Hippocampal formation (tissue), 2 donors: ENCODE measurements at places on chromosomes 7 and 10.

GRCh38 chr7:95863-96260 is 96.5 kb upstream of the FAM20C start:
- no peak for DNase-seq

DNA sequence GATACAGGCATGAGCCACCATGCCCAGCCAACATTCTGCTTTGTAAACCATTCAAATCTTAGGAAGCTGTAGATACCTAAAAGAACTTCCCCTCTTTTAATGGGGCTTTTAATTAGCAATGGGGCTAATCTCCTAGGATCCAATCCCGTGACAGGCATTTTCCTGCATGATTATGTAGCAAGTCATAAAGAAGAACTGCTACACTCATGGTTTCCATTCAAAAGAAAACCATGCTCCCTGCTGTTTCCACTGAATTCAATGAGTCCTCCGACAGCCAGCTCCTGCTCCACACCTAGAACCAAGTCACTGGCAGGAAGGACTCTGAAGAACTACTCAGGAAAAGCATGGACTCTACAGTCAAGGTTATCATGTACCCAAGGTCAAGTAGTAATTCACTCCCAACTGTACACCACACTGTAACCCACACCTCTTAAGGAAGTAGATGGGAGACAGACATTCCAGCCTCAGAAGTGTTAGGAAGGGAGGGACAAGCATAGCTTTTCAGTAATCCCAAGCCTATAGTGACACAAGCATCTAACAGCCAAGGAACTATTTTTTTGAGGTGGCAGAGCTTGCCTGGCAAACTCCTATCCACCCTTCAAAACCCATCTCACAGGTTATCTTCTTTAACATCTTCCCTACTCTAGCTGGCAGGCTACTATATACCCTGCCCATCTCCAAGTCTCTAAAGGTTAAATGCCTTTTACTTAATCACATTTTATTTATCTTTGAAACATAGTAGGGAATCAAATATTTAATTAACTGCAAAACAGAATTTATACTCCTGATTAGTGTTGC is 47.5 kb downstream of the CTBP2 start:
- DNase-seq, result no peak

- DNase-seq, result no peak
Measured at GRCh38 chr7:125599387-125599786, 669.8 kb upstream of the POT1 start.

GRCh38 chr7:154425271-154425670 is 373.1 kb downstream of the DPP6 start:
- no peak for DNase-seq

DNA sequence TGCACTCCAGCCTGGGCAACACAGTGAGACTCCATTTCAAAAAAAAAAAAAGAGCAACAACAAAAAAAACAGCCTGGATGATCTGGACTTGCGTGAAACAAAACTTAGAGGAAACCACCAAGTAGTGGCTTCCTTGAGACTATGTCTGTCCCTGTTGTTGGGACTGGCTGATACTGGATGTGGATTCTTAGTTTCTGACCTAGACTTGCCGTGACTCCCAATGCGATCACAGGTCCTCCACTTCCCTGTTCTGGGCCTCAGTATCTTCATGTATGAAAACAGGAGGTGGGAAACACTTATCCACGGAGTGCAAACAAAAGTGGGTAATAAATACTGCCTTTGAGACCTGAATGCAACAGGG is 125.7 kb downstream of the PRPF18 start:
- DNase-seq, result no peak

DNA sequence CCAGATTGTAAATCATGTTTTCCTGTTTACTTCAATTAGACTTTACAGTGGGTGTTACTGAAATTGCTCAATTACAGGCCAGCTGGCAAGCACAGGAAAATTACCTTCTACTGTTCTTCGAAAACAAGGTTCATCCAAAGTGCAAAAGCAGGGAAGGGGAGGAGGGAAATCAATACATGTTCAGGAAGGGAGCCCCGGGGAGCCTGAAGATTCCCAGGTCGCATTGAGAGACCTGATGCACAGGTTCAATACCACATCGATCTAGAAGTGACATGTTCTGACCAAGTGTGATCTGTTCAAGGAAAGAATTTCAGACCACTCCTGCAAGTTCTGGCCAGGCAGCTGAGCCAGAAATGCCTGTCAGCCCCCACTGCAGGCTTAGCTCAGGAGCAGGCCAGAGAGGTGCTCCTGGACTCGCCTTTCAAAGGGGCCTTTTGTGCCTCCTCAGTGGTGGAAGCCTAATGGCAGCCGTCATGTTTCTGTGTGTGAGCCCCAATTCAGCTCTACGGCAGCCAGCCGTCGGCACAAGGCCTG is 35.9 kb downstream of the FAM53B start:
- DNase-seq, result no peak

GRCh38 chr7:36985866-36986400 is 261.6 kb upstream of the AOAH start:
- DNase-seq, result peak; percentile 28

DNA sequence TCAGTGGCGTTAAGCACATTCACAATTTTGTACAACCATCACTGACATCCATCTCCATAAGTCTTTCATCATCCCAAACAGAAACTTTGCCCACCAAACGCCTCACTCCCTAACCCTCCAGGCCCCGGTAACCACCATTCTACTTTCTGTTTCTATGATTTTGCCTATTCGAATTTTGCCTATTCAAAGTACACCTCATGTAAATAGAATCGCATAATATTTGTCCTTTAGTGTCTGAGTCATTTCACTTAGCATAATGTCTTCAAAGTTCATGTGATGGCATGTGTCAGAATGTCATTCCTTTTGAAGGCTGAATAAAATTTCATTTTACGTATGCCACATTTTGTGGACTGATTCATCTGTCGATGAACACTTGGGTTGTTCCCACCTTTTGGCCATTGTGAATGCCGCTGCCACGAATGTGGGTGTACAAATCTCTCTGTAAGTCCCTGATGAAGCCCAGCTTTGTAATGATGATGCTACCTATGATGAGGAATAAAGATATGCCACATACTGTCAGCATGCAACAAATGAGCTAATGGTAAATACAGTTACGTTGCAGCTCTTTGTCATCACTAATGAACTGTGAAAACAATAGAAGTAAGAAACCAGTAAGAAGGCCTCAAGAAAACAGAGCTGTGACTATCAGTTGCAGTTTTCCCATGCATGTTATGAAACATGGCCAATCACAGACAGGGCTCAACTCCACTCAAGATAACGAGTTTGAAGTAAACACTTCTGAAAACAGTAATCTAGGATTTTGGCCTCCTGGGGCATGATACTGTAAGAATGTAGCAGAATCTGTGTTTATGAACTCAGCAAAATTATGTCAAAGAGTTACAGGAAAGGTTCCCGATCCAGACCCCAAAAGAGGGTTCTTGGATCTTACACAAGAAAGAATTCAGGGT is 120.0 kb downstream of the ADAM12 start:
- no peak for DNase-seq

- DNase-seq, result no peak
Measured at GRCh38 chr7:4272141-4272540, 410.0 kb upstream of the FOXK1 start.

DNA sequence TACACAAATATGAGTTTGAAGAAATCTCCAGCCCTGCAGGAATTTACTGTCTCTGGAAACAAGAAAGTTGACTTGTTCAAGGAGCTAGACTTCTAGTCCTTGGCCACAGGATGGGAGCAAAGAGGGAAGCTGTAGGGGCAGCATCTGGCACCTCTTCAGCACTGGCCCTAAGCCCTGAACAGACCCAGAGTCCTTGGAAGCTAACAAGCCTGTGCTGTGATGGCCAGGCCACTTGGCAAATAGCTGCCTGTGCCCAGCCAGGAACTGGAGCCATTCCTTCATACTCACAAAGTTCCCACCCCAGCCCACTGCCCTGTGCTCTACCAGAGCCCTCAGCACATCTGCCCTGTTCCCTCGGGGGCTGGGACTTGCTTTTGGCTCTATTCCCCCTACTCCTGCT is 9.4 kb upstream of the COL13A1 start:
- peak; percentile 29 for DNase-seq

- no peak for DNase-seq
Measured at GRCh38 chr7:157693521-157694375, 356.9 kb downstream of the DNAJB6 start.

DNA sequence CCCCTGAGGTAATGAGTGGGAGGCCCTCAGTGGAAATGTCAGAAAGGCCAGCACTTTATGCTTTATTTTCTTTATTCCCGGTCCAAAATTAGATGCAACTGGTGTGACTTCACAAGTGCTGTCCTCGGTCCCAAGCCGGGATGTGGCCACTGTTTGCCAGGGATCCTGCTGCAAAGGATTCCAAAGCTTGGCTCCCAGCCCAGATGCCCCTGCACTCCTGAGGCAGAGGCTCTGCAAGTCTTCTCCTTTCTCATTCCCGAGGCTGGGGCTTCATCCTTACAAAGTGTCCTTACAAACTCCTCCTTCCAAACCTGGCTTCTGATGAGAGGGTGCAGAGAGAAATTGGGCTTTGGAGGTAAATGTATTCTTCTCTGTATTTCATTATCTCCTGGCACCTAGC is 544.3 kb upstream of the DPP6 start:
- DNase-seq, result no peak

GRCh38 chr10:35765066-35765527 is 123.0 kb upstream of the FZD8 start:
- DNase-seq, result no peak

DNA sequence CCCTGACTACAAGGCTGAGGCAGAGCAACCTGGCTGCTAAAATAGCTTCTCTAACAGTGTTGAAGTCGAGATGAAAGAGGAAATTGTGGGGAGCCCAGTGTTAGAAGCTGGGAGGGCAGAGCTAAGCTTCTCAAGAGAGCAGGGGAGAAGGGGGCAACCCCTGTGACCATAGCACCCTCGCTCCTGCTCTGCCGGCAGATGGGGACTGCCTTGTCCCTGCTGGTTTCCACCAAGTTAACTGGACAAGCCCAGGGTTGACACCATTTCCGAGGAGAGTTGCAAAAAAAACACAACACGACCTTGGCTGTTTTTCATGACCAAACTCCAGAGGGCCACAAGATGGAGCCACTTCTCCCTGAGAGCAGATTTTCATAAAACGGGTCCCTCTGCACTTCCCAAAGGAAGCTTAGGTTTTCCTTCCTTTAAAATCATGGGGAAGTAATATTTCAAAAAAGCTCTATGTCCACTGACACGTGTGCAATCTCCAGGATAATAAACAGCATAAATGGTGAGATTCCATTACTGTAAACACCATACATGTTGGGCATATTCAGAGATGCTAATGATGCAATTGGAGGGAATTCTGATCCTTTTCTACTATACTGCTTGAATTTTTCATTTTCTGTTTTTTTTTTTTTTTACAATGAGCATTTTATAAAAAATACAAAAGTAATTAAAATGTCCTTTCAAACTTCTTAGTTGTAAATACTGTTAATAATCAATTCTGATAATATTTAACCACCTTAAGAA is 140.4 kb downstream of the PIP4K2A start:
- no peak for DNase-seq

DNA sequence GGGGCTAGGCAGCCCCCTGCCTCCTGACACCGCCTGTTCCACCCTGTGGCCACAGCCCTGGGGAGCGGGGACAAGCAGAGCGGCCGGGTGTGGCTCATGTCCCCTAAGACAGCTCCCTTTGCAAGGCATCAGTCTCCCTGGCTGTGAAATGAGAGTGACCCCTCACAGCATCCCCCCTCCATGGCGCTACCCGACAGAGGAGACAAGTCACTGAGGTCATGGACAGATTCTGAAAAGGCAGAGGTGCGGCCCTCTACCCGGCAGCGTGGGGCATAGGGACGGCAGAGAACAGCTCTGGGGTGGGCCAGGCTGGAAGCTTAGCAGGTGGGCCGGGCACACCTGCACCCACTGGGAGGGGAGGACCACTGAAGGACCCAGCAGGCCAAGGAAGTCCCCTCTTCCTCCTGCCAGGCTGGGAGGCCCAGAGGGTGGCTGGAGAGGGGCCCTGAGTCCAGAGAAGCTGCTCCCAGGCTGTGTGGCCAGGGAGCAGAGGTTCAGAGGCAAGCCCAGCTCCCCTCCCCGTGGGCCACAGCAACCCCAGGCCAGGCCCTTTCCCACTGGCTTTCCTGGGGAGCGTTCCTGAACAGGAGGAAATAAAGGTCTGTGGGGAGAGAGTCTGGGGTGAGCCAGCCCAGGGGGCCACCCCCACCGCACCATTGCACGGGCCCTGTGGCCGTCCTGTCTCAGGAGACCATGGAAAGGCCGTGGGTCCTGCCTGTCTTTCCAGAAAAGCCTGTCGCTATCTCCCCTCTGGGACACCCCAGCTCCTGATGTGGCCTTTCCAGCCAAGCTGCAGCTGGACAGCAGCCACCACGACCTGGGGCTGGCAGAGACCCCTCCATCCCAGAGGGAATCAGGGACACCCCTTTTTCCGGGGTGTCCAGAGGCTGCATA is 1.7 kb downstream of the ADAP1 start:
- no peak for DNase-seq

- no peak for DNase-seq
Measured at GRCh38 chr10:78504181-78504580, 470.5 kb downstream of the RPS24 start.

GRCh38 chr10:130361351-130362105 is 225.3 kb downstream of the GLRX3 start:
- no peak for DNase-seq

DNA sequence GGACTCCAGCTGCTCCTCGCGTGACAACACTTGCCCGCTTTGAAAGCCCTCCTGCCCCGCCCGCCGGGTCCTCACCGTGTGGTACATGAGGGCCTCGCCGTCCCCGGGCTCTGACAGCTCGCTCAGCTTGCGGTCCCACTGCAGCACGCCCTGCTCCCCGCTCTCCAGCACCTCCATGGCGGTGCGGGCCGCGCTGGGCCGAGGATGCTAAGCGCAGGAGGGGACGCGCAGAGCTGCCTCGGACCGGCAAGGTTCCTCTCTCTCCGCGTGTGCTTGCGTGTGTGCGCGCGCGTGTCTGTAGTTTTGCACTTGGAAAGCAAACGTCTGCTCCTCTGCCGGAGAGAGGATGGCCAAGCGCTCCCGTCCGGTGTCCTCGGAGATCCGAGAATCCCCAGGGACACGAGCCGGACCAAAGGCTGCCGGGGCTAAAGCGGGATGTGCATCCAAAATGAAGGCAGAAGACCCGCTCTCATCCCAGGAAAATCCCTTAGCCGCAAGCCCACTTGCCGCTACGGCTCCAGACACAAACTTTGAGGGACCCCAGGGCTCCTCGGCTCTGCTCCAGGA is at the start of gene CREB3L2:
CREB3L2 (minus strand) TSS at position 558 of the 567 bp plus-strand sequence; CDS start at position 177, 381 bp downstream.
- DNase-seq, result peak; percentile 78
